Esophagus squamous epithelium (tissue), 5 donors: ENCODE measurements at places on chromosomes 4 and X.

DNA sequence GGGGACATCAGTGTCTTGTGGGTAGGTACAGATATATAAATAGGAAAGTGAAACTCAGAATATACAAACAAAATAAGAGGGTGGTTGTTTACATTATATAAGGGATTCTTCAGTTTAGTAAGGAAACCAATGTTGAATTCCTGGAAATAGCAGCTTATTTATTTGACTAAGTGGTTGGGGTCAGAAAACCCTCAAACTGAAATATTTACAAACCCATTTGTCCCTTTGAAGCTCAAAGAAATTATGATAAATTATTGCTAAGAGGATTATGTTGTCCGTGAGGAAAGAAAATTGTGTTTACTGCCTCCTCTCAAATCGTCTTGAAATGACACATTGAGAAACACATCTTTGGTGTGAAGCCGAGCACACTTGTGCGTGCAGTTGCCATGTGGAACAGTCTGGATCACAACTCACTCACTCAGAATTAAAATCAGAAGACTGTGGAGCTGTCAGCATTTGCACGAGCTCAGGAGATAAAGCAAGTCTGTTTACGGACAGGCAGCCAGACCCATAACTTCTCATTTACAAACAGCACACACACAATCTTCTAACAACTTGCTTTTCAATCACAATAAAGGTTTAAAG is 46.8 kb upstream of the SETD7 start:
- no peak for DNase-seq

DNA sequence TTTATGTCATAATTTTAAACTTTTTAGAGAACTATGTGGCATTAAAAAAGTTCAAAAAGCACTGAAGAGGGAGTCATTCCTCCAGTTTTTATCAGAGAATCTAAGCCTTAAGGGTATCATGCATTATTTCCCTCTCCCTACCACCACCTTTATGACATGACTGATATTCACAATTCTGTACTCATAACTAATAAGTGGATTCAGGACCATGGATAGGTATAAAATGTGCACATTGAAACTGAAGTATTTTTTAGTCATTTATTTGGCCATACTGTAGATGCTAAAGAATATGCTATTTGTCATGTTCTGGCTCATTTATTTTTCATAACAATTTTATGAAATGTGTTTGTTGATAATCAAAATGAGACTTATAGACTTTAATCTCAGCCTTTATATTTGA is 897.5 kb upstream of the AGA start:
- no peak for DNase-seq

GRCh38 chr4:1030559-1030958 is 19.1 kb downstream of the FGFRL1 start:
- DNase-seq, result no peak

- DNase-seq, result no peak
These were observed 16.9 kb downstream of the NKX3-2 start for GRCh38 chr4:13527192-13527980.

DNA sequence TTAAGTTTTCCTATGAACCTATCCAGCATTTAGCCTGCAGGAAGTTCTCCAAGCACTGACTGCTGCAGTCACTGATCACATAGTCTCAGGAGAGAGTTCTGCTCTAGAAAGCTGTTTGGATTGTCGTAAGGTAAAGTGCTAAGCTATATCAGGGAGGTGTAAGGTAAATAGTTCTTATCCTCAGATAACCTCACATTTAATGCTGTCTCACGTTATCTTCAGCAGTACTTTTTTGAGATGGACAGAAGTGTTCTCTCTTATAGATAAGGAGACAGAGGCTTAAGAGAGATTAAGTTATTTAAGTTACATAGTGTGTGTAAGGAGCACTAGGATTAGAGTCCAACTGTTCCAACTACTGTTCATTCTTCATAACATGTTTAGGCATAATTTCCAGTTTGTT is 77.9 kb downstream of the STIM2 start:
- no peak for DNase-seq

GRCh38 chr4:186265683-186266652 is at the start of gene F11:
Gene F11, plus strand, starts transcription at chr4:186266189. Its CDS starts 948 bp downstream, at chr4:186267137.
- DNase-seq, result no peak

DNA sequence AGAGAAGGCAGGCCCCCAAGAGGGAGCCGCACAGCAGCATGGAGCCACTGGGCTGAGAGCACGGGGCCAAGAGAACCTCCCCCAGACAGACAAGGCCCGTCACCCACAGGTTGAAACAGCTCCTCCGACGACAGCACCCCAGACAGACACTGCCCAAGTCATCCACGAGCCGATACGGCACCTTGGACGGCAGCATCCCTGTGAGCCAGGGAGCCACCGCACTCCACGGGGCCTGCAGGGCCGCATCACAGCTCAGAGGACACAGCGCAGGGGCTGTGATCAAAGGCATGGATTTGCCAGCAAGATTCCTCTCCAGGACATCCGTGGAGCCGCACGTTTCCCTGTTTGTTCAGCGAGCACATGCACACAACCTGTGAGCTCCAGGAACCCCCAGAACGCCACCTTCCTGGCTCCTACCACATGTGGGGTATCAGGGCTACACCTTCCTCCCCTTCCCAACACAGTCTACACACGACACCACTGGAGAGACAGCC is 3.9 kb downstream of the CTBP1 start:
- no peak for DNase-seq

- no peak for DNase-seq
These were observed 184.4 kb upstream of the CXorf66 start for GRCh38 chrX:140149761-140150160.

DNA sequence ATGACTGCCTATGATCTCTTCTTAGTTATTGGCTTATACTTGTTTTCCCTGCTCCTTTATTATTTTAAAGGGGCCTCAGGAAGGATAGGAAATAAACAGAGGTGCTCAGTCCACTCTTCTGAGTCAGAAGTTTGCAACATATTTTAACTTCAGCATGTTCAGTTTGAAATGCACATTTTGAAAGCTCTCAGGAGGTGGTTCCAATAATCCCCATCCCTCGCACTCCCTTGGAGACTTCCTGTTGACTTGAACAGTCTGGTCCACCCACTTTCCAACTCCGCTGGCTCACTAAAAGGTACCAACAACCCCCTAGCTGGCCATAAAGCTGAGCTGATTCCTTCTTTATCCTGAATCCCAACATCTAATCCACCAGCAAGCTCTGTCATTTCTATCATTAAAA is 78.3 kb upstream of the DUSP21 start:
- DNase-seq, result no peak

- DNase-seq, result no peak
These were observed 23.1 kb downstream of the DGKK start for GRCh38 chrX:50447535-50447934.

DNA sequence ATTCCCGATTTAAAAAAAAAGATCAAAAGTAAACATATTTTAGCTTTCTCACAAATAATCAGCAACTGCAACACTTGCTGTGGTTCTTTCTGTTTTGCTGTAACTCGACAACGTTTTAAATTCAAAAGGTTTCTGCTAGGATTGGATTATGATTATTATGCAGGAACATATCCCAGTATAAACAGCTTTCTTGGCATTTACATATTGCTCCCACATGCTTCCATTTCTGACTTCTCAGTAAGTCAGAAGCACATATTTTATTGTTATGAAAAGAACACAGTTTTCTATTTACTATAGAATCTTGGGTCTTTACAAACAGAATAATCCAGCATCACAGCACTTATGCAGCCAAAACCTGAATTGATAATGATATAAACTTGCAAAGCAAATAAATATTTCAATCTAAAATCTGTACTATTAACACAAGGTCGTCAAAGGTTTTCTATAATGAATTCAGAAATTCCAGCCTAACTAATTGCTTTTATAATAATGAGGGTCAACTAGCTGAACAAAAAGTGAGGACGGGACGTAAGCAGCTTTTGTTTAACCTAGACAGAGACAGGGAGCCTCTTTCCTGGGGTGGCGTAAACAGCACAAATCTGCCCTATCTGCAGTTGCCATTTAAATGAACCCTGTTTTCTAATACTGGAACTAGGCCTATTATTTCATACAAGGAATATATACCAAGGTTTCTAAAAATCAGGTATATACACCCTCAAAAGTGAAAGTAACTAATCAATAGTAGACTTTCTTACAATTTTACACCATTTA is 9.8 kb upstream of the PCDH18 start:
- DNase-seq, result no peak

- DNase-seq, result no peak
These were observed 60.8 kb upstream of the CBR4 start for GRCh38 chr4:169070895-169071218.

GRCh38 chr4:86661006-86661405 is 66.9 kb downstream of the PTPN13 start:
- no peak for DNase-seq

- DNase-seq, result no peak
These were observed 359.9 kb upstream of the F9 start for GRCh38 chrX:139170526-139171173.

- no peak for DNase-seq
These were observed 127.6 kb upstream of the NUDT6 start for GRCh38 chr4:123050018-123050417.

DNA sequence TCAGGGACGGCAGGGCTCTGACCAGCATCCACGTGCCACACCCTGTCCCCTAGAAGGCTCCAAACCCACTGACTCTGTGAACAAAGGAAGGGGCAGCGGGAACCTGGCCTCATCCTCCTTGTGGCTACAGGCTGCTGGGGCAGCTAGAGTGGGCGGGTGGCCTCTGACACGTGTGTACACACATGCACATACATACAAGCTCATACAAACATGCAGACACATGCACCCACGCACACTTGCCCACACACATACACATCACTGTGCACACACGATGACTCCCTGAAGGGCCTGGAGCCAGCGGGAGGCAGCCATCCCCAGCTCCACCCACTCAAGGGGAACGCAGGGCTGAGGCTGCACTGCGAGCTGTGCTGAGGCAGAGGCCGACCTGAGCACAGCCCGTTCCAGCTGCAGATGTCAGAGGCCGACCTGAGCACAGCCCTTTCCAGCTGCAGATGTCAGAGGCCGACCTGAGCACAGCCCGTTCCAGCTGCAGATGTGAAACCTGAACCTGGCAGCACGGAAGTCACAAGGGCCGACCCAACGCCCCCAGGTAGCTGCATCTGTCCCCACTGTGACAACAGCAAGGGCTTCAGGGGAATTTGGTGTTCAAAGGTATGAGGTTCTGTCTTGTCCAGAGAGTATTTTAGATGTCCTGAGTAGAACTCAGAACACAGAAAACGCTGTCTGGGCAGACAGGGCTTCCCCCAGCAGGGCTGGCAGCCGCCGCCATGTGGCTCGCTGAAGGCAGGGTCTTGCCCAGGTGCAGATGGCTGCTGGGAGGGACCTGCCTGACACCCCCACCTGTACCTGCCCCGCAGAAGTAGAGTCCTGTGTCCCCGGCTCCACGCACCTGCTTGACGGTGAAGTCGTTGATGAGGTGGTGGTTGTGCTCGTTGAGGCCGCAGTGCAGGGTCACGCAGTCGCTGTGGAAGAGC is 33.5 kb downstream of the CTBP1 start:
- DNase-seq, result no peak

- DNase-seq, result no peak
These were observed 351.2 kb upstream of the PCDH10 start for GRCh38 chr4:132797856-132798255.

DNA sequence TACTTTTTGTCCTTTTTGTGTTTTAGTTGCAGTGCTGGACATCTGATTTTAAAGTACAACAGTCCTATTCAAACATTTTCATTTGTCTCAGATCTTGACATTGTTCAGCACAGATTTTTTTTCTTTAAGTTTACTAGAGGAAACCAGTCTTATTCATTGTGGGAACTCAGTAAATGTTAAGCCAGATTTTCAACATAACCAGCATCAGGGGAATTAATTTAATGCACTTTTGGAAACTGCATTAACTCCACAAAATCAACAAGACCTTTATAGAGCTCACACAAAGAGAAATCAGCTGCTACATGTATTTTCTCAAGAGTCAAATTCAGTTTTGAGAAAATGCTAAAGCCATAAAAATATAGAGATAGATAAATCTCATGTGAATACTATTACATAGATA is 9.9 kb downstream of the CPE start:
- DNase-seq, result no peak

GRCh38 chr4:41281038-41281634 is 24.4 kb downstream of the UCHL1 start:
- no peak for DNase-seq

- no peak for DNase-seq
These were observed 97.3 kb upstream of the DCLK2 start for GRCh38 chr4:149980941-149981340.

DNA sequence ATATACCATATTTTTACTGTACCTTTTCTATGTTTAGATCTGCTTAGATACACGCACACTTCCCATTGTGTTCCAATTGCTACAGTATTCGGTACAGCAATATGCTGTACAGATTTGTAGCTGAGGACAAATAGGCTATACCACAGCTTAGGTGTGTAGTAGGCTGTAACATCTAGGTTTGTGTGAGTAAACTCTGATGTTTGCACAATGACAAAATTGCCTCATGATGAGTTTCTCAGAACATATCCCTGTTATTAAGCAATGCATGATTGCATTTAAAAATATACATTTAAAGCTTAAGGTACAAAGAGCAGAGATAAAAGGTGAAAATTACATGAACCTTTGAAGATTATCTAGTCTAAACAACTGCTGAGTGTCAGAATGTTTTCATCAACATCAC is 181.7 kb downstream of the ADGRA3 start:
- DNase-seq, result no peak

DNA sequence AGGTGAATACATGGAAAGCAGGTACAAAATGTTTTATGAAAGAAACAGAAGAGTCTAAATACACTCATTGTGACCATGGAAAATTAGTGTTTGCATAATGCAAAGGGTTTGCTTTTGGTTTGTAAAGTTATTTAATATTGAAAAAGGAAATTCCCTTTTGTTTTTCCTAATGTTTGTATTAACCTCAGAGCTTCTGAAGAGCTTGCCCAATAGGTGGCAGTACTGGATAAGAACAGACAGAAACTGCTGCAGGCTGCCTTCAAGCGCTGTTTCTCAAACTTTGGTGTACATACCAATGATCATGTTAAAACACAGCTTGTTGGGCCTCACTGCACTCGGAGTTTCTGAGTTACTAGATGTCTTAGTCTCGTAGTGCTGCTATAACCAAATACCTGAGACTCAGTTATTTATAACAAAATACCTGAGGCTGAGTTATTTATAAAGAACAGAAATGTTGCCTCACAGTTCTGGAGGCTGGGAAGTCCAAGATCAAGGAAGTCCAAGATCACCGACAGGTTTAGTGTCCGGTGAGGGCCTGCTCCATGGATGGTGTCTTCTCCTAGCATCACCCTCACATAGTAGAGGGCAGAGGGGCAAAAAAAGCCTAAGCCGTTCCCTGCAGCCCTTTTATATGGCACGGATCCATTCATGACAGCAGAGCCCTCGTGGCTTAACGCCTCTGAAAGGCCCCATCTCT is 54.2 kb downstream of the SUPT20HL2 start:
- DNase-seq, result no peak

GRCh38 chr4:71584585-71584984 is 199.3 kb downstream of the GC start:
- DNase-seq, result no peak

- no peak for DNase-seq
These were observed 9.9 kb downstream of the PRDM8 start for GRCh38 chr4:80207172-80207583.

DNA sequence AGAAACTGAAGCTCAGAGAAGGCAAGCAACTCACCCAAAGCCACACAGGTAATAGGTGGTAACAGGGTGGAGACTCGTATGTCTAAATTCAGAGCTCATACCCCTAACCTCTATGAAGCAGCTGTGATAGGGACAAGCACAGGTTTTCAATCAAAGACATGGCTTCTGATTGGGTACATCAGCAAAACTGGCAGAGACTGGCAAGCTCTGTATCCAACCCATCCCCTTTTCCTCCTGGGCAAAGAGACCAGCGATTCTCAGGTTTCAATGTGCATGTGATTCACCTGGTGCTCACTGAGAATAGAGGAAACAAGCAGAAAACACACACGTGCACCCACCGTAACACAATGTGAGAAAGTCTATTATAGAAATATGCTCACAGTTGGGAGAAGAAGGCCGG is 153.0 kb downstream of the SMIM20 start:
- DNase-seq, result no peak
